ENCODE measurements at places on chromosomes 2 and 18. TPM values are rescaled to one million over a fixed set of nuclear protein-coding genes. Genes with fewer than 3 reads are reported as not detected.

DNA sequence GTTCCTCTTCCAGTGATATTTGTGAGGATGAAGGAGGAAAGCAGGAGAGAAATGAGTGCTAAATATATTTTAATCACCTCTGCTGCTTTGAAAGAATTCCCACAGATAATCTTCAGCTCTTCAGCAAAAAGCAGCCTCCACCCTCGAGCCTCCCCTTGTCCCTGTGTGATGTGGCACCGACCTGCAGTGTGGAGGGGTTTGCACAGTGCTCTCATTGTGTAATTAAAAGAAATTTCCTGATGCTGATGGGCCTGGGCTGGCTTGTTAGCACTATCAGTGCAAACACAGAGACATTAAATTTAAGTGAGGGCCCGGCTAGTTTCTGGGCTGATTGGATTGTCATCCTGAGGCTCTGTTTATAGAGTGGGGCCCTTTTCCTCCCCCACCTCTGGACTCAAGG lies 53.4 kb downstream of the KIF5C start:
- no peak for DNase-seq

DNA sequence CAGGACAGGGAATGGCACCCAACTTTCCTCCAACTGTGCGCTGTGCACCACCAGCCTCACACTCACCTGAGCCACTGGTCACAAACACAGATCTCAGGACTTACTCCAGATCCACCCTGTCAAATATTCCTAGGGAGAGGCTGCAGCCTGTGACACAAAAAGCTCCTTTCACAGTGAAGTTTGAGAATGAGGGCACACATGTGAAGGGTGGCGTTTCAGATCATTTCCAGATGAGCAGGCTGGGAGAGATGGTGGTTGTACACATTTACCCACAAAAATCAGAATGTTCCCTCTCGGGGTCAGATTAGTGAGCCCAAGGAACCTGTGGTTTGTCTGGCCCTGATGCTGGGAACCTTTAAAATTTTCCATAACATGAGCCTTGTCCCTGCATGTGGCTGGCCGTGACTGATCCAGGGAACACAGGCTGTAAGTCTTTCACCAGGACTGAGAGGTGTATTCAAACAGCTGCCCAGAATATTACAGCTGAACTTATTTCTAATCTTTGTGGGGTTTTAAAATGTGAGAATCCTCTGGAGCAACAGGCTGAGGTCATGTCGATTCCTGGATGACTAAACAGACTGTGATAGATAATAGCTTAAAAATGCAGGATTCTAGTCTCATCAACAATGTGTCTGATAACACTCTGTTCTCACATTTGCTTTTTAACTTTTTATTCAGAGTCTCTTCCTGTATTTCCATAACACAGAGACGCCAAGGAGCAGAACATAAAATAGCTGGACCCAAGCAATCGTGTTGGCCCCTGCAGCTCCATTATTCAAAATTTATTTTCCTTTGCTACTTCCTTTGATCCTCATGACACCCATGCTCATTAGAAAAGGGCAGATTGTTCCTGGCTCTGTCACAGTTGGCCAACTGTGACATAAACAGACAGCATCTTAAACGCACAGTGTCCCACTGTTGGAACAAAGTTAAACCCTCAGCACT lies 35.5 kb downstream of the IL1R2 start:
- no peak for DNase-seq

GRCh38 chr2:238227587-238228032 lies 12.2 kb downstream of the HES6 start:
- DNase-seq, result no peak

DNA sequence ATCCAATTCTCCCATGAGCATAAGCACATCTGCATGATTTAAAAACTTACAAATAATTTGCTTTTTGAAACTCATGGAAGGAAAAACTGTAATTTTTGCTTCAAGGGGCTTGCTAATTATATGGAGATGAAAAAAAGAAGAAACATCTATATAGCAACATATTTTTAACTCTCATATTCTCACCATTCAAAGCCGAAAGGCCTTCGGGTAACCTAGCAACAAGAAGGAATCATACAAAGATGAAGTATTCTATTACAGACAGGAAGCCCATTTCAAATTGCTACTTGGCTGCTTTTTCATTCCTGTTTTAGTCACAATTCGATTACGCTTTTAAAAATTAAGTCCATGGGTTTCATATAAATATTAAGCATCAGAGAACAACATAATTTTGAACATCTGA lies 39.2 kb upstream of the RNU4ATAC start:
- DNase-seq, result no peak

GRCh38 chr2:218395826-218396687 lies 3.6 kb upstream of the CTDSP1 start:
- peak; percentile 95 for DNase-seq

GRCh38 chr2:125526093-125526492 lies 1129.9 kb upstream of the GYPC start:
- DNase-seq, result no peak

DNA sequence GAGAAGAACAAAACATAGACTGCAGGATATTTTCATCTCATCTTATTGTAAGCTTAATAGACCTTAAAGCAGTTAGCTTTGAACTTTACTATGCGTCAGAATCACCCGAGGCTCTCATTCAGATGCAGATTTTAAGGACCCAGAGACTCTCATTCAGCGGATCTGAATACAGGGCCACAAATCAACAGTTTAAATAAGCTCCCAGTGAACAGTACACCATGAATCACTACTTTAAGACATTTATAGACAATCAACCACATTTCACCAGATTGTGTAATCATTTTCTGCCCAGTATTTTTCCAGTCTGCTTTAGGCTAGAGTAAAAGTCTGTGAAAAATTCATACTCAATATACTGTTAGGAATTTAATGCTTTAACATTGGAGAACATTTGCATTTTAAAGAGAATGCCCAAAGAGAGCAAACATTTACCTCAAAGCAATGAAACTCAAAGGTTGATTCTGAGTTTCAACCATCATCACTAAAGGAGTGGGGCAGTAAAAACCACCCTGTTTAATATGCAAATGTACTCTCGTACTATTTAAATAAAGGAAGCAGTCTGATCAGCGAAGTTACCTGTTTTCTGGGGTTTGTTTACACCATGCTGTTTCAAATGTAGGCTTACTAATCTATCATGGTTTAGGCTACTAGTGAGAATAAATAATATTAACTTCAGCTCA lies 11.0 kb upstream of the ALPK2 start:
- no peak for DNase-seq

DNA sequence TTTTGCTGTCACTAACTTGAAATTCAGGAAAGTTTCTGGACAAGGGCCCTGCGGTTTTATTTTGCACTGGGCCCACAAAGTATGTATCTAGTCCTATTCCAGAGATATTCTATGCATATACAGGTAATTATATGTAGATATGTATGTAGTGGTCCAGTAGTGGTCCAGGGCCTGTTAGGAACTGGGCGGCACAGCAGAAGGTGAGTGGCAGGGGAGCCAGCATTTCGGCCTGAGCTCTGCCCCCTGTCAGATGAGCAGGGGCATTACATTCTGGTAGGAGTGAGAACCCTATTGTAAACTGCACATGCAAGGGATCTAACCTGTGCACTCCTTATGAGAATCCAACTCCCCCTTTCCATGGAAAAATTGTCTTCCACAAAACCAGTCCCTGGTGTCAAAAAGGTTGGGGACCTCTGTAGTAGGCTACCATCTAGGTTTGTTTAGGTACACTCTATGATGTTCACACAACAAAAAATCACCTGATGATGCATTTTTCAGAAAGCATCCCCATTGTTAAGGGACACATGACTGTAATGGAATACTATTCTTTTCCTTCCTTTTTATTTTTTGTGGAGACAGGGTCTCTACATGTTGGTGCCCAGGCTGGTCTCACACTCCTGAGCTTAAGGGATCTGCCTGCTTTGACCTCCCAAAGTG lies 2.8 kb upstream of the PPP4R3B start:
- DNase-seq, result no peak

DNA sequence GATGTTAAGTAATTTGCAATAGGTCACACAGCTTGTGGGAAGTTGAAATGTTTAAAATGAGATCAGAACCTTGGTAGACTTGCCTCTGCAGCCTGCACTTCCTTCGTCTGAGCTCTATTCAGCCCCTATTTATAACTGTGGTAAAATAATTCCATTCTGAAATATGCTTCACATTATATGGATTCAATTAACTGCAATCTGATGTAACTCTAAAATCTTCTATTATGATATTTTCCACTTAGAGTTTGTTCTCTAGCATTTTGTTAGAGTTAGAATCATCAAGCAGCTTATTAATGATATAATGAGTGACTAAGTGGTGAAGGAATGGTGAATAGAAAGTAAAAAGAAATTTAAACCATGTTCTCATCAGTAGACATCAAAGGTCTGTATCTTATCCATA lies 139.6 kb upstream of the ARHGAP28 start:
- no peak for DNase-seq

DNA sequence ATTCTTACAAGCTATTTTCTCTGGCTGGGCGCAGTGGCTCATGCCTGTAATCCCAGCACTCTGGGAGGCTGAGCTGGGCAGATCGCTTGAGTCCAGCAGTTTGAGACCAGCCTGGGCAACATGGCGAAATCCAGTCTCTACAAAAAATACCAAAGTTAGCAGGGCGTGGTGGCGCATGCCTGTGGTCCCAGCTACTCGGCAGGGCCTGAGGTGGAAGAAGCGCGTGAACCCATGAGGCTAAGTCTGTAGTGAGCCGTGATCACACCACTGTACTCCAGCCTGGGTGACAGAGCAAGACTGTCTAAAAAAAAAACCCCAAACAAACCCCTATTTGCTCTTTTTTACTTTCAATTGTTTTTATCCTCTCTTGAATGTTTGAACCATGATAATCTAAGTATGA lies 37.0 kb downstream of the PPP4R1 start:
- DNase-seq, result no peak

GRCh38 chr2:126855606-126856005 lies 43.1 kb upstream of the TEX51 start:
- peak; percentile 31 for DNase-seq

DNA sequence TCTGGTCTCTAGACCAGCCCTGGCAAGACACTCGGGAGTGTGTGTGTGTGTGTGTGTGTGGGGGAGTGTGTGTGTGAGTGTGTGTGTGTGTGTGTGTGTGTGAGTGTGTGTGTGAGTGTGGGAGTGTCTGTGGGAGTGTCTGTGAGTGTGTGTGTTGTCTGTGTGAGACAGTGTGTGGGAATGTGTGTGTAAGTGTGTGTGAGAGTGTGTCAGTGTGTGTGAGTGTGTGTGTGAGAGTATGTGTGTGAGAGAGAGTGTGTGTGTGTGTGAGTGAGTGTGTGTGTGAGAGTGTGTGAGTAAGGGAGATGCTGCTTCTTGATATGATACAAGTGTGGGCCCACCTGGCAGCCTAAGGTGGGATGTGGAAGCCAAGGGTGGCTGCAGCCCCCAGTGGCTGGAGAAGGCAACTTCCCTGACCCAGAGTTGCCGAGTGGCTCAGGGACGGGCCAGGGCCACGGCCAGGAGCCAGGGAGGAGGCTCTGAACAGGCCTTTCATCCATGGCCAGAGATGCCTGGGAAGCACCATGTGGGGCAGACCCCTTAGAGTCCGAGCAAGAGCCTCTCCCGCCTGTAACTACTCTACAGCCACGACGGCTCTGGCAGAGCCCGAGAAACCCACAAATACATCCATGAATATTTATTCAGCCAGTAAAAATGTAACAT lies 159.3 kb upstream of the MYCN start:
- no peak for DNase-seq

DNA sequence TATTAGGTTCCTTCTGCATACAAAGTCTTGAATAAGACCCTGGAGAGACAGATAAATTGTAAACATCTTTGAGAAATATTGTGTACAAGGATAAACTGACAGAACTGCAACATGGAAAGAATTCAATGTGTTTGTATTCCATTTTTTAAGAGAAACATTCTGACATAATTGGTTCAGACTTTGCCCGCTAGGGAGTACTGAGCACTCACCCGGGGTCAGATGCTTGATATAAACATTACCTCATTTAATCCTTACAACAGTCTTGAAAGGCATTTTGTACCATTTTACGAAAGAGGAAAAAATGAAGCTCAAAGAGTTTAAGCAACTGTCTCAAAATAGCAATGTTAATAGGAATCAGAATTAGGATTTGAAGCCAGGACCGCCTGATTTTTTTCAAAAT lies 416.7 kb upstream of the CRIM1 start:
- no peak for DNase-seq

DNA sequence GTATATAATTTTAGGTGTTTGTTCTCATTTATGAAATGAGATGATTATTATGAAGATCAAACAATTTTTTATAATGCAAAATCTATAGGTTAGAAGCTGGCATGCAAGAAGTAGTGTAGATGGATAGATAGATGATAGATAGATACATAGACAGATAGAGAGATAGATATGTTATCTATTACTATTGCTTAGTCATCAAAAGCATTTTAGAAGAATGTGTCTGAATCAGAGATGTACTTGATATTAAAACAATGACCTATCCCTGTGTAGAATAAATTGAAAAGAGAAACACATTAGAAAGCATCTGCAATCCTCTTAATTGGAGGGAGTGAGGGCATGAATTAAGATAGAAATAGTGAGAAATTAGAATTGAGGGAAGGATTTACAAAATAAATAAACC lies 436.2 kb upstream of the NXPH2 start:
- DNase-seq, result no peak

DNA sequence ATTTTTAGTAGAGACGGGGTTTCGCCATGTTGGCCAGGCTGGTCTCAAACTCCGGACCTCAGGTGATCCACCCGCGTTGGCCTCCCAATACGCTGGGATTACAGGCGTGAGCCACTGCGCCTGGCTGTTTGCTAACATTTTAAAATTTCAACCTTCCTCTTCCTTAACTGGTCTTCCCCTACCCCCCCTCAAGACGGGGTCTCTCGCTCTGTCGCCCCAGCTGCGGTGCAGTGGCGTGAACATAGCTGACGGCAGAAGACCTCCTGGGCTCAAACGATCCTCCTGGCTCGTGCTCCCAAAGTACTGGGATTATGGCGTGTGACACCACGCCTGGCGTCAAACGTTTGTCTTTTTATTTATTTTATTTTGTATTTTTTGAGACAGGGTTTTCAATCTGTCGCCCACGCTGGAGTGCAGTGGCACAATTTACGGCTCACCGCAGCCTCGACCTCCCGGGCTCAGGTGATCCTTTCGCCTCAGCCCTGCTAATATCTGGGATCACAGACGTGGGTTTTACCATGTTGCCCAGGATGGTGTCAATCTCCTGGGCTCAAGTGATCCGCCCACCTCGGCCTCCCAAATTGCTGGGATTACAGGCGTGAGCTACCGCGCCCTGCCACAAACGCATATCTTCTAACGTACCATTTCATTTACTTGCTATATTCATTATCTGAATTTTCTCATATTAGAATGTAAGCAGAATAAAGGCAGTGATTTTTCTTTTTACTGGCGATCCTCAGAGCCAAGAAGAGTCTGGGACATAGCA lies 984 bp upstream of the MSH2 start:
- DNase-seq, result no peak

- no peak for DNase-seq
Measured at GRCh38 chr18:55251254-55251971, 292.2 kb upstream of the CCDC68 start.

Gene RAB27B
- 9.4 TPM for total RNA-seq

Gene TGFBRAP1
- total RNA-seq, result 17.5 TPM

Gene TRIM43B
- not detected for total RNA-seq

Gene KCNF1
- 3.7 TPM for total RNA-seq

Gene C2orf15
- total RNA-seq, result 5.6 TPM

Gene HTR2B
- total RNA-seq, result not detected

Gene BMP10
- not detected for total RNA-seq

All from type B pancreatic cell (in vitro differentiated cells).